ENCODE measurements at places on chromosomes 2 and 18. TPM values are rescaled to one million over a fixed set of nuclear protein-coding genes. Genes with fewer than 3 reads are reported as not detected.

DNA sequence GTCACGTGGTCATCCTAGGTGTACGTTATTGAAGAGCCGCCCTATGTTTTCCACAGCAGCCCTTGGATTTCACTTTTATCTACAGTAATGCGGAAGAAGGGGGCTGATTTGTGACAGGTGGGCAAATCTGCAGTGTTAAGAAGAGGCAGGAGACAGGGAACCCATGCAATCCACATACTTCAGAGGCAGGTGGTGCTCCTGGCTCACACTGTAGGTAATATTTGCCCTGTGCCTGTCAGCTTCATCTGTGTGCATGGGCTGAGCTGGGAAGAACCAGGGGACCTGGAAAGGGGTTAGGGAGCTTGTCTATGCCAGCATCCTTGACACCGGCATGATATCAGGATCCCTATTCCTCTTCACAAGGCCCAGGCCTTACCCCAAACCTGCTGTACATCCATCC is 183.9 kb downstream of the SH3RF3 start:
- no peak for DNase-seq

DNA sequence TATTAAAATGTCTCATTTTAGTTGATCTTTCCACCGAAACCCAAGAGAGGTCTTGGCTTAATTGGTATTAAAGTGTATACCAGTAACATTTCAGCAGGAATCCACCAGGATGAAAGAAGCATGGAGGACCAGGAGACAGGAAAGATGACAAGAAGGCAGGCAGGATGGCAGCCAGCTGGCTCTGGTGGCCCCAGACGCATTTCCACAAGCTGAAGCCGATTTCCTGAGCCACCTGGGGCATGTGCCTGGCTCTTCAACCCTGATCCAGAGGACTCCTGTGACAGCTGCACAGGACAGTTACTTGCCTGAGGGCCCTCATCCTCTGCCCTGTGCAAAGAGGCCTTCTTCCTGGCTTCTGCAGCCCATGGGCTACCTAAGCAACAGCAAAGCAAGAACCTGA is 56.9 kb upstream of the NFU1 start:
- no peak for DNase-seq

GRCh38 chr2:197708331-197708730 is 3.2 kb downstream of the MARS2 start:
- no peak for DNase-seq

GRCh38 chr2:56515399-56515798 is 331.6 kb downstream of the CCDC85A start:
- DNase-seq, result no peak

- no peak for DNase-seq
Measured at GRCh38 chr18:66560094-66560493, 43.8 kb downstream of the CDH19 start.

DNA sequence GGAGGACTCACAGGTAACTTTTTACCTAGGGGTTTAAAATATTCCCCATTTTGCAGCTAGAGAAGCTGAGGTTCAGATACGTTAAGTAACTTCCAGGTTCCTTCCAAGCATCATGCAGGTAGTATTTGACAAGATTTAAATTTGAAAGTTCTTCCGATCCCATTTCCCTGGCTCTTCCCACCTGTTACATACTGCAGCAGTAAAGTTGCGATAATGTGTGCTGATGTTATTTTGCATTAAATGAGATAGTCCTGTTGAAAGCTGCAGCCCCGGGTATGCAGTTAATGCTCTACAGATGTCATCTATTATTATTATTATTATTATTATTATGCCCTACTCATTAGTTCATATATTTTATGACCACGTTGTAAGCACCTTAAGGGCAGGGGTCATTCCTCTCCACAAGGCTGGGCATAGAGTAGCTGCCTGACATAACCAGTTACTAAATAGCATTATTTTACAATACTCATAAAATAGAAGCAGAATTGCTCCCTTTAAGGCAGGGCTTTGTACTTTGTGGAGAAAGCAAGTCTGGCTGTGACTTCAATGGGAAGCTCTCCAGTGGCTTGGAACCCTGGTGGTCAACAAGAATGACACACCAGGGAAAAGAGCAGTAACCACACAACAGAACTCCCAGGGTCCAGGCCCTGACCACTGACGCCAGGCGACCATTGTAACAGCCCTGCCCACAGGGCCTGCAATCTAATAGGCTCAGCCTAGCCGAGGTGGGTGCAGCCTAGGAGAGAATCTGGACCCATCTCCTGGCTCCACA is 112.0 kb upstream of the STPG4 start:
- DNase-seq, result no peak

DNA sequence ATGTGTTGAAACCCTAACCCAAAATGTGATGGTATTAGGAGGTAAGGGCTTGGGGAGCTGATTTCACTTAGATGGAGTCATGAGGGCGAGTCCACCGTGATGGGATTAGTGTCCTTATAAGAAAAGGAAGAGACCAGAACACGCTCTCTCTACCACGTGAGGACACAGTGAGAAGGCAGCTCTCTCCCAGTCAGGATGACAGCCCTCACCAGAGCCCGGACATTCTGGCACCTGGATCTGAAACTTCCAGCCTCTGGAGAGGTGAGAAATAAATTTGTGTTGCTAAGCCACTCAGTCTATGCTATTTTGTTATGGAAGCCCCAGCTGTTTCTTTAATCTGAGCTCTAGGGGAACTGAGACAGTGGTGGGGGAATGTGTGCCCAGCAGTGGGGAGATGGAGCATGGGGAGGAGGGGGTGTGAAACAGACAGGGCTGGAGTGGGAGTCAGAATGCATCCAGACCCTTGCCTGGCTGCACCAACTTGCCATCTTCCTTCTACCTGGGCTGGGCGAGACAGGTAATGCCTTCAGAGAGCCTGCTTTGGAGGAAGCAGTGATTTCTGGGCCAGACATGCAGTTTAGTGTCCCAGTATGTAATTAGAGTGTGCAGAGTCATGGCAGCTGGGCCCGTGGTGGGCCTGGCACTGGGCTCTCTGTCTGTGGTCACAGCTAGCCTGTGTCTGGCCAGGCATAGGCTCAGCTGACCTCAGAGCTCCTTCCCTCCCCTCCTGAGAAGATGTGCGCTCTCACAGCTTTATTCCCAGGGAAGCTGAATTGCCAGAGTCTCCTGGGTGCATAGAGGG is 38.1 kb downstream of the RHOB start:
- no peak for DNase-seq

- no peak for DNase-seq
Measured at GRCh38 chr2:17799301-17800120, 16.7 kb upstream of the MSGN1 start.

GRCh38 chr18:26327062-26327461 is 100.8 kb downstream of the TAF4B start:
- DNase-seq, result no peak

GRCh38 chr2:136057023-136057801 is 60.7 kb downstream of the CXCR4 start:
- DNase-seq, result peak; percentile 37

DNA sequence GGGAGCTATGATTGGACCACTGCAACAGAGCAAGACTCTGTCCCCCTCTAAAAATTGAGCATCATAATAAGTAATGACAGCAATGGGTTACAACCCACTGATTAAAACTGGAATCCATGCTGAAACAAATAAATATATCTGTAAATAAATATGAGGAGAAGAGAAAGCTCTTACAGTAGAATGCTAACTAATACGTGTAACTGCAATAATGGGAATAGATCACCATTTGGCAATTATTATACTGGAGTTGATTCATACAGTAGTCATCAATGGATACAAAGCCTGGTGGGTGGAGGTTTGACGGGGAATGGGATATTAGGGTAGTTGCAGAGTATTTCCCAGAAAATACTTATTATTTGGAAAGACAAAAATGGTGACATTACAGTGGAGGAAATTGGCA is 6.1 kb upstream of the INO80B start:
- no peak for DNase-seq

DNA sequence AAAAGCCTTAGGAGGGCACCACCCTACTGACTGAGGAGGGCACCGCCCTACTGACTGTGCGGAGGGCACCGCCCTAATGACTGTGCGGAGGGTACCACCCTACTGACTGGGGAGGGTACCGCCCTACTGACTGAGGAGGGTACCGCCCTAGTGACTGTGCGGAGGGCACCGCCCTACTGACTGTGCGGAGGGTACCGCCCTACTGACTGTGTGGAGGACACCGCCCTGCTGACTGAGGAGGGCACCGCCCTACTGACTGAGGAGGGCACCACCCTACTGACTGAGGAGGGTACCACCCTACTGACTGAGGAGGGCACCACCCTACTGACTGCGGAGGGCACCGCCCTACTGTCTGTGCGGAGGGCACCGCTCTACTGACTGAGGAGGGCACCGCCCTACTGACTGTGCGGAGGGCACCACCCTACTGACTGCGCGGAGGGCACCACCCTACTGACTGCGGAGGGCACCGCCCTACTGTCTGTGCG is 150.2 kb upstream of the NFATC1 start:
- DNase-seq, result peak; percentile 60

DNA sequence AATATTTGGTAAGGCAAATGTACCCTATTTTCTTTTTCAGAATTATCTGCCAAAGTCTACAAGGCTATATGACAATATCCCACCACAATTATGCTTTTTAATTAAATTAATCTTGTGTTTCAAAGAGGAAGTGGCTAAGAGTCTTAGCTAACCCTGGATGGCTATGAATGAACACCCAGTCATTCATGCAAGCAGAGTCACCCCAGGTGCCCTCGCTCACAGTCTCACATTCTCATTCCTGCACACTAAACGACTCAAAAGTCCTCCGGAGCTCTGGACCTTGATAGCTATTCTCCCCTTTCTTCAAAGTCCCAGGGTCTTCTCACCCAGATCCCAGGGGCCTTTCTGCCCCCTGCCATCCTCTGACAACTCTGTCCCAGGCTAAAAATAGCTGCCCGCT is 42.1 kb upstream of the MRPL19 start:
- no peak for DNase-seq

DNA sequence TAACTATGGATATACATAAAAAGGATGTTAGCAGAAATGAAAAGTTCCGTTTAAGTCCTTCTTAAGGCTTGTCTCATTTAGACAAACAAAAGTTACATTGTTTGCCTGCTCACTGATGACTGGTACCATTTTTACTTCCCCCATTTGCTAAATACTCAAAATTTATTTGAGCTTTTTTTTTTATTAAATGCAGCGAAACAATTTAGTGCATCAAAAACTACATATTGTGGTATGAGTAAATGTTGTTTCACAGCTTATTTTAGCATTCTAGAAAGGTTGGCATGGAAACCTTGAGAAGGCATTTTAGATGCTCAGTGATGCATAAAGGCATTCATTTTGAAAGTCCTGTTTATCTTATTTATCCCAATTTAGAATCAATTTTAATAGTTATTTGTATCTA is 100.0 kb downstream of the MAP2 start:
- DNase-seq, result no peak

DNA sequence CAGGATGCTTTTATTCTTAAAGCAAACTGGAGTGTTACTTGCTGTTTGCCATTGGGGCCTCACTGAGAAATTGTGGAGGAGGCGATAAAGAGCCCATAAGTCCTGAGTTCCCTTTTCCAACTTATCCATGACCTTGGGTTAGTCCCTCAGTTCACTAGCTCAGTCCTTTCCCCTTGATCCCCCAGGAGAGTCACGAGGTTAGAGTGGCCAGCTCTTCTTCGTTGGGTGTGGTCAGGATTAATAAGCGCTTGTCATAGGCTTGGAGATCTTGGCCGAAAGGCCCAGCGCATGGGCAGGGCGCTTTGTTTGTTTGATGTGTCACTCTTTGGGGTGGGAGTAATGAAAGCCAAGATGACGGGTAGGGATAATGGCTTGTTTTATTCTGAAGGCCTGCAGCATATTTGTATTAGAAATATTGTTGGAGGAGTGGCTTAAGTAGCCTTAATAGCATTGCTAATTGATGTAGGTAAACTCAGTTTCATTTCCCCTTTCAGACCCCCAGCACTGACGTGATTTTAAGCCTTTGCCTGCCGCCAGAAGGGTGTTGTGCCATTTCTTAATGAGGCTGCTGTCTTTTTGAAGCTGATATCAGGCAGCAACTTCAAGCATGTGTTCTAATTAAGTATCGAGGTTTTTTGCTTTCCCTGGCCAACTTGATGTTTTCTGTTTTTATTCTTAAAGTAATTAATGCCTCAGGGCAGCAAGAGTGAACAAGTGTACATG is 15.7 kb downstream of the GRHL1 start:
- no peak for DNase-seq

GRCh38 chr2:59301466-59302402 is 1060.6 kb upstream of the FANCL start:
- DNase-seq, result peak; percentile 4

GRCh38 chr18:35466815-35467623 is 30.7 kb downstream of the INO80C start:
- no peak for DNase-seq

DNA sequence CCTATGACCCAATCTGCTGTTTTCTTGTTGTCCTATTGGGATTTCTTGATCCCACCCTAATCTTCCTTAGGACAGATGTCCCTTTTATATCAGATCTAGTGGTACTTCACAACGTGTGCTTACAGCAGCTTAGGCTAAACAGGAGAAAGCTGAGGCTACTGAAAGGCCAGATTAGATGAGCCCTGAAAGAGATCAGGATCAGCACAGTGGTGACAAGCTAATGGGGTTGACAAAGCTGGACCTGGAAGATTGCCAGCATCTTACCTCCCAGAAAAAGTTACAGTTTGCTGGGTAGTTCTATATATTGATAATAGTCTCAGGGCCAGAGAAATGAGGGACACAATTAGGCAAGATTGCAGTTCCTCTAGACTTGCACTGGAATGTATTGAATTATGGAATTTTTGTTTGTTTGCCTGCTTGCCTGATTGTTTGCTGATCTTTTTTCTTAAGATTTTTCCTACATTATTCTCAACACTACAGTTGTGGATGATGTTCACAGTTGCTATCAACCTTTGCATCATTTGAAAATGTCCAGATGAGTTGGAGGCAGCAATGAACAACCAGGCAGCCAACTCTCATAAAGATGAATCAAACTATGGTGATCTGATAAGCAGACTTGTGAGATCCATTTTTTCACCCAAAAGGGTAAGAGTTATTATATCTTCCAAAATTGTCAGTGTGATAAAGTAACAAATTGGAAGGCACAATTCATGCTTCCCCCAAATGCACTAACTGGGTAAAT is 49.1 kb upstream of the PIK3C3 start:
- no peak for DNase-seq

DNA sequence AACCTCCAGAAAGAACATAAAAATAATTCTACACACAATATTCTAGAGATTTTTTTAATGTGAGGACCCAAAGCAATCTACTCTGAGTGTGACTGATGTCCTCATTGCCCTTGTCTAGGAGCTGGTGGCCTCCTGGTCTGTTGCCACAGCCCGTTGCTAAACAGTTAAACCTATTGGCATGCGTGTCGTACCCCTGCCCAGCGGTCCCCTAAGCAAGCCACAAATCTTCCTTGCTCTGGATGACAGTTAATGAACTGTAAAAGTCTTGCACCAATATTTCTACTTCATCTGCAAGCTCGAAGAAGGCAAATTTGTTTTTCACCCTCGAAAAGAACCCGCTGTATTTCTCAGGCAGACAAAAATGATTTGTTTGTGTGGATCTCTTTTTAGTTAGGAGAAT is 489.1 kb upstream of the MEX3C start:
- no peak for DNase-seq

The PIK3C3 gene
- total RNA-seq, result 67.6 TPM

The MAL gene
- total RNA-seq, result 113 TPM

The TSGA10 gene
- 22.6 TPM for total RNA-seq

The SMCHD1 gene
- total RNA-seq, result 268 TPM

The MALT1 gene
- total RNA-seq, result 96.7 TPM

The UGT1A5 gene
- total RNA-seq, result not detected

The NCKAP5 gene
- total RNA-seq, result not detected

The RBMS1 gene
- total RNA-seq, result 103 TPM
